ENCODE measurements at places on chromosomes 11 and 22.

DNA sequence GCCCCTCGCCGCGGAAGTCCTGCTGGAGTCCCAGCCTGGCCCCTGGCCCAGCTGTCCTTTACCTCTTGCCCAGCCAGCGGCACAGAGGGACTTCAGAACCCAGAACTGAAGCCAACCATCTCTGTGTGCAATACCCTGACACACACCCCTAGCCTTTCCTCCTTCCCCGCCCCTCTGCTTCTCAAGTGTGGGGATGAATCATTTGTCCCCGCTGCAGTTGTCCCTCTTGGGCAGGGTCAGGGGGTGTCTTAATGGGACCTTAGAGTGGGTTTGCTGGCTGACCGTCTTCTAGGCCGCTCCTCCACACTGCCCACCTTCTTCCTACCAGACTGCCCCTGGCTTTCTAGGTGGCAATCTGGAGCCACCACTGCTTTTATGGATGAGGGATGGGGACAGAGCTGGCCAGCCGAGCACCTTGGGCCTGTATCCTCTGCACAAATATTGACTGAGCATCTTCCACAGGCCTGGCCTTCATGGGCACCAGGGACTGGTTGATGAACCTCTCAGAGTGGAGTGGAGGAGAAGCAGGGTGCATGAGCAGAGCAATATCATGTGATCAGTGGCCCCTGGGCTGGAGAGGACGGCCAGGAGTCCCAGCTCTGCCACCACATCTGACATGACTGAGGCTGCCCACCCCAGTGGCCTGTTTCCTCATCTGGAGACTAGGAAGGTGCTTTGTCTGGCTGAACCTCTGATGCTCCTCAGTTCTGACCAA lies 668 bp upstream of the CHST1 start:
- peak; percentile 48 for DNase-seq

DNA sequence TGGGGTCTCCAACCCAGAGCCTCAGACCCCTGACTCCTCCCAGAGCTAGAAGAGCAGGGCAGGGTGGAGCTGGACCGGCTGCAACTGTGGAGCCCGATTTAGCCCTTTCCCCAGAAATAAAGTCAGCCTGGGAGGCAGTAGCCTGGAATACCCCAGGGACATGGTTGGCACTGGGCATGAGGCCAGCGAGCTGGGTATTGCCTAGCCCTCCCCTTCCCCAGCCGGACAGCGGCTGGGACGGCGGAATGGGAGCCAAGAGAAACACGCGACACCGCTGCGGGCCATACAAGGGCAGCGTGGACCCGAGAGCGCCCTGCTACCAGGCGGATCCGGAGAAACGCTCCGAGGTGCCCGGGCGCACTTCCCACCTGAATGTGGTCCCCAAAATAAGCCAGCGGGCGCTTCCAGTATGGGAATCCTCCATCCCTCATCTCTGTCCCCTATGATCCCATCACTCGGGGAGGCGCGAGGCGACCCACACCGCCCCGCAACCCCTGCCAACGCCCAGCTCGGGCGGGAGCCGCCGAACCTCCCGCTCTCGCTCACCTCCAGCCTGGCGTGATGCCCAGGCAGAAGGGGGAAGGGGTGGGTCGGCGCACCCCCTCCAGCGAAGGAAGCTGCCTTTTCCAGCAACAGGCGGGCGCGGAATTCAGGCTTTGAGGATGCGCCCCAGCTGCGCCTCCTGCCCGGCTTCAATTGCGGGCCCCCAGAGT lies 758 bp downstream of the MCAM start:
- DNase-seq, result peak; percentile 82

- DNase-seq, result no peak
Observed at GRCh38 chr22:35172442-35172841, 84.9 kb upstream of the HMGXB4 start.

DNA sequence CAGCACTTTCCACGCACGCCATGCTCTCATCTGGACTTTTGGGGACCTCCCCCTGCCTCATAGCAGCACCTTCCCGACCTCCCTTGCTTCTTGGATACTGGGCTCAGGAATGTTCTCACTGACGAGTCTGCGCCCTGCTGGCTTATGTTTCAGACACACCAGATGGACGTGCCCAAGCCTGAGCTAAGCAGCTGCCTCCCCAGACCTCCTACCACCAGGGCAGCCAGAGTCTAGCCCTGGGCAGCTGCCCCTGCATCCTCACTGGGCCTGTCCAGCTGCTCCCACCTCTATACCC lies 13.2 kb upstream of the RGL4 start:
- DNase-seq, result no peak

DNA sequence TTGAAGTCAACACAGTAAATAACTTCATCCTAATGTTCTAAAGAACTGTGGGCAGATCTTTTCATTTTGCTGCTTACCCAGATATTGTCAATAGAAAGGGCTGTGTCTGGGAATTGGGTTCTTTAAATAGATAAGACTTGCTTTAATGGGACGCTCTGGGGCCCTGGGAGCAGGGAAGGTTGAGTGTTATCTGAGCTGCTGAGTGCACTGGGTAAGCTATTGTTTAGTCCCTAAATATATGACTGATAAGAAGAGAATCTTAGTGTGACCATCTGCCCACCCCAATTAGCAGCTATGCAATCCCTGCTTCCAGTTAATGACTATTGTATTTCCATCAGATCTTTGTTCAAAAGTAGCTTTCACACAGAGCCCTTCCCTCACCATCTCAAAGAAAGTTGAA lies 44.4 kb downstream of the ARHGAP42 start:
- DNase-seq, result no peak

GRCh38 chr11:66168289-66168688 lies 98.2 kb downstream of the PACS1 start:
- DNase-seq, result no peak

- no peak for DNase-seq
Observed at GRCh38 chr11:134266440-134266839, 9.7 kb upstream of the GLB1L3 start.

DNA sequence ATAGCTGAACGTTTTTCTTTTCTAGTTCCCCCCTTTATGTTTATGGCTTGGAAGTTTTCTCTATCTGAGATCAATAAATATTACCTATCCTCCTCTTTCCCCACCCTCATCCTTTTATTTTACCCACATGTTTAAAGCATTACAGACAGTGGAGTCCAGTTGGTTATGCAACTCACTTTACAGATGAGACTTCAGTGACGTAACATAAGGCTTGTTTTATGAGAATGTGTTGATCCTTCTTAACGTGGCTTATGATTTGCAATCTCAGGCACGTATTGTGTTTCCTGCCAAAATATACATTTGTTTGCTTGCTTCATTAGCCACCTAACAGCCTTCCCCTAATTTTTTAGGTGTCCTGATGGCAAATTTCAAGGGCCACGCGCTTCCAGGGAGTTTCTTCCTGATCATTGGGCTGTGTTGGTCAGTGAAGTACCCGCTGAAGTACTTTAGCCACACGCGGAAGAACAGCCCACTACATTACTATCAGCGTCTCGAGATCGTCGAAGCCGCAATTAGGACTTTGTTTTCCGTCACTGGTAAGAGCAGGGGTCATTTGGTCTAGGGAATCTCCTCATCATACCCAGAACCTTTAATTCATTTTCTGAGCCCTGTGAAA lies 36.6 kb downstream of the TMEM45B start:
- DNase-seq, result no peak

GRCh38 chr11:33606762-33607161 lies 93.9 kb downstream of the C11orf91 start:
- no peak for DNase-seq

DNA sequence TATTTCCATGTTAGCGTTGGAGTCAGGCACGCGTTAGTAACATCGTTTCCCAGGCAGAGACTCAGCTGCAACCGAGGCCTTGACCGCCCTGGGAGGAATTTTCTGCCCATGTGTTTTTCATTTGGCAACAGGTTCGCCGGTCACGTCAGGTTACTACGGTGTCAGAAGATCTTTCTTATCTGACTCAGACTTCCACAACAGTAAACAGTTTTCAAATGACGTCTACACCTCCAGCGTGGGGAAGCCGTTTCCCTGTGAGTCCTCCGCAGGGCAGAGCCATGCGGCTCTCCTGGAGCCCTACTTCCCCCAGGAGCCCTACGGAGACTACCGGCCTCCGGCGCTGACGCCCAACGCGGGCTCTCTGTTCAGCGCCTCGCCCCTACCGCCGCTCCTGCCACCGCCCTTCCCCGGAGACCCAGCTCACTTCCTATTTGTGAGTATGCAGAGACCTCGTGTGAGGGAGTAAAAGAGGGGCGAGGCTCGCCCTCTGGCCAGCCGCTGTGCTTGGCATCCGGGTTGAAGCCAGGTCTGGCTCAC lies 14.3 kb upstream of the POU2AF3 start:
- no peak for DNase-seq

GRCh38 chr11:117700551-117700950 lies 96.5 kb downstream of the DSCAML1 start:
- no peak for DNase-seq

GRCh38 chr11:120074076-120074475 lies 63.8 kb downstream of the TRIM29 start:
- DNase-seq, result no peak

DNA sequence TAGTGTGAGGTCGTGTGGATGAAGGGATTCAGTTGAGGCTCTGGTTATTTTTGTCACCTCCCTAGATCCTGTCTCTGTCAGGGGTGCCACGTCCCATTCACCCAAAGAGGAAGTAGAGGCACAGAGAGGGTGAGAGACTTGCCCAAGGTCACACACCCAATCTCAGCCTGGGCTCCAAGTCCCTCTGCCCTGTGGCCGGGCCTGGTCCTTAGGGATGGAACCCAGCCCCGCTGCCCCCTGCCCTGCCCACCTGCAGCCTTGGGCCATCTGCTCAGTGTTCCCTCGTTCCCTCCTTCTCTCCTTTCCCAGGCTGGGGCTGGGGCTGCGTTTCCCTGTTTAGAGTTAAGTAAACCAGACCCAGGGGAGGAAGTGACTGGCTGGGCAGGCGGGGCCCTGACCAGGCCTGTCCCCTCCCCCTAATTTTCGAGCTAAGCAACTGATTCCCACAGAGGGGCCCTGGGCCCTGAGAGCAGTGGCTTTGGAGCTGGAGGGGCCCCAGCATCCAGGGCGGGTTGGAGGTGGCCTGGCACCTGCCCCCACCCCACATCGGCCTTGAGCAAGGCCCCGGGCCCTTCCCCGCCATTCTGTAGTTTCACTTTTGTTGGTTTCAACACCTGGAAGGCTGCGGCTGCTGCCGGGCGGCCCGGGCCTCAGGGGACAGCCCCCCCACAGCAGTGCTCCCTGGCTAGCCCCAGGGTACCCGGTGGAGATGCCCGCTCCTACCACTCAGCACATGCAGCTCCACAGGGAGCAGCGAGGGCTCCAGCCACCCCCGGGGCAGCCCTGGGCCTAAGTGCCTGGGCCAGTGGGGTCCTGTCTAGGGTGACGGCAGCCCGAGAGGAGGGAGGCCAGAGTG lies 1.5 kb downstream of the TCIRG1 start:
- no peak for DNase-seq

- no peak for DNase-seq
Observed at GRCh38 chr11:124672536-124673215, 863 bp downstream of the SIAE start.

GRCh38 chr11:108663154-108663877 lies 1.6 kb upstream of the DDX10 start:
- no peak for DNase-seq

DNA sequence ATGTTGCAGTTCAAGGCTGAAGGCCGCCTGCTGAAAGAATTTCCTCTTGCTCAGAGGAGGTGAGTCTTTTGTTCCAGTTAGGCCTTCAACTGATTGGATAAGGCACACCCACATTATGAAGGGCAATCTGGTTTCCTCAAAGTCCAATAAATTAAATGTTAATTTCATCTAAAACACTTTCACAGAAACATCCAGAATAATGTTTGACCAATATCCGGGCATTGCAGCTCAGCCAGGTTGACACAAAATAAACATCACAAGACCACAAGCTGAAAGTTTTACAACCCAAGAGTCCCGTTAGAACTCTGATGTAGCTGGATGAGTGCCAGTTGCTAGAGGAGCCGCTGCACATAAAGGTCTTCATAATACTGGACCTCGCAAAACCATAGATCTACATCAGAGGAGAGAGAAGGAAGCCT lies 64.9 kb upstream of the EED start:
- DNase-seq, result no peak

DNA sequence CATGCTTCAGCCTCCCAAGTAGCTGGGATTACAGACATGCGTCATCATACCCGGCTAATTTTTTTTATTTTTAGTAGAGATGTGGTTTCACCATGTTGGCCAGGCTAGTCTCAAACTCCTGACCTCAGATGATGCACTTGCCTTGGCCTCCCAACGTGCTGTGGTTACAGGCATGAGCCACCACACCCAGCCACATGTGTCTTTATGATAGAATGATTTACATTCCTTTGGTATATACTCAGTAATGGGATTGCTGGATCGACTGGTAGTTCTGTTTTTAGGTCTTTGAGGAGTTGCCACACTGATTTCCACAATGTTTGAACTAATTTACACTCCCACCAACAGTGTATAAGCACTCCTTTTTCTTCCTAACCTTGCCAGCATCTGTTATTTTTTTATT lies 276.2 kb downstream of the METTL15 start:
- no peak for DNase-seq

- no peak for DNase-seq
Observed at GRCh38 chr22:27919942-27920755, 1.1 kb upstream of the PITPNB start.

DNA sequence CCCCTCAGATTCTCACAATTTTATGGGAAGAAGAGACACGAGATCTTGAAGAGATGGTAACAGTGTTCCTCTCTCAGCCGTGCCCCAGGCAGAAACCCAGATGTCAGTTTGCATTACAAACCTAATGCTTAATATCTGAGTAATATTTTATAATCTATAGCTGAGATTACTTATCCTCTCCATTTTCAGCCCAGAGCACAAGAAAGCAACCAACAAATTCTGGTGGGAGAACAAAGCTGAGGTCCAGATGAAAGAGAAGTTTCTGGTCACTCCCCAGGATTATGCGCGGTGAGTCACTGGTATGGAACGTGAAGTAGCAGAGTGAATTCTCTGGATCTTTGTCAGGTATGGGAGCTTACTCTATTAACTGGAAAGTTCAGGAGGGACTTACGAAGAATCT lies 884 bp downstream of the CENATAC start:
- DNase-seq, result no peak

DNA sequence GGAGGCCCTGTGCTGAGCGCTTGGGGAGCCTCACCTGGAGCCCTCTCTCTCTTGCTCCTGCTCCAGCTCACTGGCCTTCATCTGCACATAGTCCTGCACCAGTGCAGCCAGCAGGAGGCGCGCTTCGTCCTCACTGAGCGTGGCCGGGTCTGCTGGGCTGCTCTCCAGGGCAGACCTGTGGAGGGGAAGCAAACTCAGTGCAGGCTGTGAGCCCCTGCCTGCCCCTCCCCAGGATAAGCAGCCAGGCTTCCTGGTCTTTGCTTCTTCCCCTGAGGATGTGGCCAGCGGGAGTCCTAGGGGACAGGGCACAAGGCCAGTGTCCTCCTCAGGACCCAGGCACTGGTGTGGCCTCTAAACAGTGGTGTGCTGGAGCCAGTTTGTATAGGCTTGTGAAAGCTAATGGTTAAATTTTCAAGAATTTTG lies 2.2 kb downstream of the CALCA start:
- DNase-seq, result no peak

GRCh38 chr11:119928047-119928446 lies 199.0 kb upstream of the NECTIN1 start:
- no peak for DNase-seq

- DNase-seq, result no peak
Observed at GRCh38 chr22:43176090-43176489, 10.8 kb downstream of the TTLL12 start.
